ENCODE measurements at places on chromosomes 4 and X.

DNA sequence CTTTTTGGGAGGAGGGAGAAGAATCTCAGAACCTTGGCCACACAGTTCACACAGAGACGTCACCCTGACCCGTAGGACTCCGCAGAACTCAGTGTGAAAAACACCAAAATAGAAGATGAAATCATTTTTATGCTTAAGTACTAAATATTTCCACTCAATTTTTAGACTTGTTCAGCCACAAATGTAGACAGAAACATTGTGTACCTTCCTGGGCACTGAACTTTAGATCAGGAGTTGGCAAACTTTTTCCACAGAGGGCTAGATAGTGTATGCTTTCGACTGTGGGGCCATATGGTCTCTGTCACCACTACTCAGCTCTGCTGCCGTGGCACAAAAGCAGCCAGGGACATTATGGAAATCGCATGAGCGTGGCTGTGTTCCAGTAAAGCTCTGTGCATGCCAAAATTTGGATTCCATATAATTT, 61.8 kb upstream of the STOX2 start:
- DNase-seq: no peak

DNA sequence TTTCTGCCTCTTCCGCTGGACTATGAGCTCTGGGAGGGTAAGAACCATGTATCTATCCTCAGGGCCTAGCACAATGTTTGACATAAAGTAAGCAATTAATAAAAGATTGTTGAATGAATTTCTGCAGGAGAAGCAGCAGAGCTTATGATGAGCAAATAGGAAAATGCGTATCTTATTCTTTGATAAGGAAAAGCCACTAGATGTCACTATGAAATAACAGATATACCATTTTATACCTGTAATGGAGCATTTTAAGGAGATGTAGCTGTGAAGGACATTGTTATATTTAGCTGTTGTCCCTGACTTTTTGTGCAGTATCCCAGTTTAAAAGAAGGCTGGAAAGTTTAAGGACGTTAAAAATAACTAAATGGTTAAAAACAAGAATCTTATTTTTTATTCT, 147.2 kb upstream of the MBNL3 start:
- no peak for DNase-seq

- DNase-seq: no peak
These were observed 410.7 kb downstream of the CENPC start for GRCh38 chr4:67134616-67135015.

GRCh38 chrX:79270401-79270800, 96.7 kb downstream of the ITM2A start:
- no peak for DNase-seq

GRCh38 chrX:57905141-57905540, 5.1 kb downstream of the ZXDA start:
- no peak for DNase-seq

GRCh38 chr4:2792396-2792710, 532 bp upstream of the SH3BP2 start:
- no peak for DNase-seq

DNA sequence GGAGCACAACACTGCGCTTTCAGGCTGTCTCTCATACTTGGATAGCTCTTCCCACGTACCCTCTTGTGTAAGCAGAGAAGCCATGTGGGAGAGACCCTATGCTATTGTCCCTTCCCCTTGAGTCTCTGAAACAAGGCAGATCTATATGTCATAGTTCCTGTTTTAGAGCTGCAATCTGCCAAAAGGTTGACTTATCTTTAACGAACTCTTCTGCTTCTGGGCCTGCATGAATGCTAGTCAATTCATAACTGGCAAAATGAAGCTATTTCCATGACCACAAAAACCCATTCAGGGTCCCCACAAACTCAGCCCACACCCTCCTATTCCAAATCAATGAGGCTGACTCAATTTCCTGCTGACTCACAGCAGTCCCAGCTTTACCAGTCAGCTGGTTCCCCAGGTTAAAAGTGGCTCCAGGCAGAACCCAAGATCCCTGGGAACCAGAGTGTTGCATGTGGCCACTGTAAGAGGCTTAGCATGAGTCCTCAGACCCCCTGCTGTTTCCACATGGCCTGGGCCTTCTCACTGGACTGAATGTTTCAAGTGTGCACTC, 25.3 kb upstream of the SOD3 start:
- peak; percentile 80 for DNase-seq

DNA sequence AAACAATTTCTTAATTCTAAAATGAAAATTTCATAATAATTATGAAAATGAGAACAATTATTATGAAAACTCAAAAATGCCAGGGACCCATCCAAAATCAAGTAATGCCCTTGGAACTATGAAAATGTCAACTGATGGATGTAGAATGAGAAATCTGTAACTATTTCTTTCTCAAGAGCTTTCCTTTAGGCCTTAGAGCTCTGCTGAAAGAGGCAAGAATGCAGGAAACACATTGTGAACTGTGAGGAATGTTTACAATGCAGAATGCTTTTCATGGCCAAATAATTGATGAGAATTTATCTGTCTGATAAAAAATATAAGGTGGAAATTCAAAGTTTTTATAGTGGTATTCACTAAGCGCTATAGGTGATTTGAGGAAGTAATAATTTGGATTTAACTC, 207.1 kb upstream of the PCDH18 start:
- DNase-seq: no peak

- DNase-seq: no peak
These were observed 45.9 kb downstream of the LGI2 start for GRCh38 chr4:24984602-24985532.

- DNase-seq: no peak
These were observed 66.3 kb downstream of the KCNIP4 start for GRCh38 chr4:21882051-21882839.

DNA sequence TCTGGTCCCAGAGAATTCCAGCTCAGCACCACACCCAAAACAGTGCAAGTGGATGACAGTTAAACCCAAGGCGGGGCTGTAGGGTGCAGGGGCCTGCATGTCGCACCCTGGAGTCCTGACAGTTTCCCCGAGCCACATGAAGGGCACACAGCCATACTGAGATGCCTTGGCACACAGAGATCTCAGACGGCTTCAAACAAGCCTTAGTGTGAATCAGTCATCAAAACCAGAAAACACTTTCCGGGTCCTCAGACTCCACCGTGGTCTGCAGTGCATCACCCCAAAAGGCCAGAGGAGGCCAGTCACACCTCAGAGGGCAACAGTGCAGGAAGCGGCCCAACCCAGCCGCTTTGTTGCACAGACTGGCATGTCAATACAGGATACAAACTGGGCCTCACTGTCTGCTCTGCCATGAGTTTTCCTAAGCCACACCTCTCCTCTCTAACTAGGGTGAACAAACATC, 64.6 kb upstream of the ENPP6 start:
- DNase-seq: no peak

DNA sequence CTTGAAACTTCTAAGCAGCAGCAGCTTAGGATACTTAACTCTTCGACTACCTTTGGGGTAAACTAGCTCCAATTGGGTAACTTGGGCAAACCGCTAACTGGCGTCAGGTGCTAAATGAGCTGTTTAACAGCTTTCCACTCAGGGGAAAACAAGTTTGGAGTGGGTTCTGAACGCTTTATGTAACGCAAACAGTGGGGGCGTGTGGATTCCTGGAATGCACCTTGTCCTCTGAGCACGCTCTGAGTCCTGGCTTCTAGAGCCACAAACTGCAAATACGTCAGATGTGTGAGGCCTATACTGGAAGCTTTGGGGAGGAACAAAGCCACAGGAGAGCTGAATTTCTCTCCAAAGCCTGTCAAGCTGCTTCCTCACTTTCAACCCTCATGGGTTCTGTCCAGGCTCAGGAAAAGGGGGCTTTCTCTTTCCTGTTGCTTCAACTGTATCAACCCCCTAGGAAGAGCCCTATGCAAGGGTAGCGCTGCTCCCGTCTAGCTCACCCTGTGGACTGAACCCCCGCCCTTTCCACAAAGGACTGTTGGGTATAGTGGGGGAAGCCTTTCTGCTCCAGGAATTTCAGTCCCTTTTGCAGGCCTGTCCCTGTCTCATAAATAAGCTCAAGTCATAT, 4.5 kb upstream of the WDR1 start:
- no peak for DNase-seq

DNA sequence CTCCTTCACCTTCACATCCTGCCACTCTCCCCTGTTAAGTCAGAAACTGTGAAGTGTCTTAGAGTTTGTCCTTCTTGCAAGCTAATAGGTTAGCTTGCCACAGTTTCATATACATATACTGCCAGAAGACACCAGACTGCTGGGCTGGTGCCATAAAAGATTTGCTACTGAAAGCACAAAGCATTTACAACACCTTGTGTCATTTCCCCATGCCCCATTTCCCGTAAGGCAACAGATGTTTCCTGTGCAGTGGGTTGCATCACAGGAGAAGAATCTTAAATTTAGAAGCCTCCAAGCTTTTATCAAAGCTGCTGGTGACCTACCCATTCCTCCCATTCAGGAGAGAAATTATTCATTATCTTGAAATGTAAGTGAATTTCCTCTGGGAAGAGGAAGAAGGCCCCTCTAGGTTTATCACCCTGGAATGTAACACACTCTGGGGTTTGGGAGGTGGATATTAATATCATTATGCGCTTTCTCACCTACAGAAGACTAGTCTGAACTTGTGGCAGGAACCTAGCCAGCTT, 34.5 kb upstream of the RAB33B start:
- DNase-seq: no peak

GRCh38 chr4:37821953-37822605, 4.4 kb upstream of the PGM2 start:
- no peak for DNase-seq

Measured in brain pericyte (primary cell).